Brain microvascular endothelial cell (primary cell): ENCODE measurements at places on chromosomes 2 and 18.

GRCh38 chr2:64123740-64124139, 20.5 kb downstream of the PELI1 start:
- DNase-seq: no peak

GRCh38 chr18:25662272-25662671, 310.3 kb upstream of the ZNF521 start:
- no peak for DNase-seq

DNA sequence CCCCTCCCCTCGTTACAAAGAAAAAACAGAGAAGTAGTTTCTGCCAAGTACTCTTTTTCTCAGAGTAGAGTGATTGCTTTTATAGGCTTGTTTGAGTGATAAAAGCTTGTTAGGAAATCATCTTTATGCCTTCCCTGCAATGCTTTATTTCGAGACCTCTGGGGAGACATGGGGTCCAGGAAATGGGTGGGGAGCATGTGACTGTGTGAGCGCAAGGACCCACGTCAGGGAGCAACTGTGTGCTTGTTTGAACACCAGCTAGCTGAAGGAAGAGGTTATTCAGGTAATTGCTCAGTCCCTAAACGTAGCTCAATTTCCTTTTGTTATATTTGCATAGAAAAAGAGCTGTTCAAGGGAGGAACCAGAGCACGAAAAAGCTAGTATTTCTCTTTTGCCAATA, 187.3 kb downstream of the FAM210A start:
- DNase-seq: no peak

GRCh38 chr18:22838221-22838620, 94.9 kb upstream of the RBBP8 start:
- DNase-seq: no peak

DNA sequence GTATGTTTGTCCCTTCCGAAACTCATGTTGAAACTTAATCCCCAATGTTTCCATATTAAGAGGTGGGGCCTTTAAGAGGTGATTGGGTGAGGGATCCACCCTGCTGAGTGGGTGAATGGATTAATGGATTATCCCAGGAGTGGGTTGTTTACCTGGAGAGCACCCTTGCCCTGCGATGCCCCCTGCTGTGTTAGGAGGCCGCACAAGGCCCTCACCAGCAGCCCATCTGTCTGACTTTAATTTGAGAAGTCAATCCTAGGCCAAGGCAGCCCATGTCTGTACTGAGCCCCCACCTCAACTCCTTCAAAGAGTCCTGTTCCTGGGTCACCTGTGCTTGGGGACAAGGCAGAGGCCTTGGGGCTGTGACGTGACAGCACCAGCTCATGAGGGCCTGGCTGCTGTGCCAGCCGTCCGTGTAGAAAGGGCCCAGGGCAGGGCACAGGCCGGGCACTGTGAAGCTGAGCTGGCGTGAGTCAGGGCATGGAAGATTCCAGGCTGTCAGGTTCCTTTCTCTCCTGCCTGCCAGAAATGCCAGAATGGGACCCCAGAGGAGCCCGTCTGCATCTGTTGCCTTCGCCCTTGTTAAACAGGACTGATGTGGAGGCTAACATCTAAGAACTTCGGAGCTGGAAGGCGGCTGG, 21.3 kb upstream of the TAF1B start:
- no peak for DNase-seq

DNA sequence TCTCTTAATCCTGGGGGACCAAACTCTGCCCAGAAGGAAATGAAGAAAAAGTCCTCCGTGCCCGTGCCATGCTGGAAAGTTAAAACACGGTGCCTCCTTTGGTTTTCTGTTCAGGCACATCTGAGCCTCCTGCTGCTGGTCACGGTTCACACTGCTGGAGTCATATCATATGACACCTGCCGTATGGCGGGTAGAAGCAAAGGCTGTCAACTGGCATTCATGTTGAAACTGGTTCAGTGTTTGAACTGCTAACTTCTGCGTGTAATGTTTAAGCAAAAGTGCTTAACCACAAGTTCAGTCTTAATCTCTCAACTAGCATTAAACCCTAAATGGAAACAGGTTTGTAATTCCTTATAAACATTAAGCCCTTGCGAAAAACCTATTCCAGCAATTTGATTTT, 3.1 kb downstream of the STK39 start:
- no peak for DNase-seq

DNA sequence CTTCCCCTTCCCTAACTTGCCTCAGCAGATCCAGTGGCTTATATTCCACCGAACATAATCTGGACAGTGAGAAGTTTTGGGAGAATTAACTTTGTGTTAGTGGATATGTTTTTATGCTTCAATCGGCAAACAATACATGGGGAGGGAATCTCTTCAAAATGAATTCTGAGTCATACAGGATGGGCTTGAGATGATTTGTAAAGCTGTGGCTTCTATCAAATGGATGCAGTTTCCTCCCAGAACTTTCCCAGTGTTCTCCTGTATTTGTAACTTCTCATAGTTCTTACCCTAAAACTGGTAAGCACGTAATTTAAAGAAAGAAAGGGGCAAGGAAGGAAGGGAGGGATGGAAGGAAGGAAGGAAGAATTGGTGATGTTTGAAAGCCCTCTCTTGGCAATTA, 36.8 kb downstream of the PDCL3 start:
- no peak for DNase-seq

DNA sequence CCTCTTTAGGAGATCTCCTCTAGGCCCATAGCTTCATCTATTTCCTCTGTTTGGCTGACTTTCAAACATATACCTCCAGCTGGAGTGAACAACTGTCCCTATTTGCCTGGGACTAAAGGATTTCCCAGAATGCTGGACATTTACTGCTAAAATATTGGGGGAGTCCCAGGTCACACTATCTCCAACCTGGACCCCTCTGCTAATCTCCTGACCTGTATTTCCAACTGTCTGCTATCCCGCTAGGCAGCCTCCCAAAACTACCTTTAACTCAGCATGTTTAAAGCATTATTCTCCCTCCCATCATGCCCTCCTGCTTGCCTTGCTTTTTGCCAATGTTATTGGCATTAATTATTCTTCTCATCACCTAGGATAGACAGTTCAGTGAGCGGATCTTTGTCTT, 77.1 kb downstream of the THADA start:
- DNase-seq: no peak

GRCh38 chr18:48500517-48500916, 38.3 kb upstream of the CTIF start:
- no peak for DNase-seq

DNA sequence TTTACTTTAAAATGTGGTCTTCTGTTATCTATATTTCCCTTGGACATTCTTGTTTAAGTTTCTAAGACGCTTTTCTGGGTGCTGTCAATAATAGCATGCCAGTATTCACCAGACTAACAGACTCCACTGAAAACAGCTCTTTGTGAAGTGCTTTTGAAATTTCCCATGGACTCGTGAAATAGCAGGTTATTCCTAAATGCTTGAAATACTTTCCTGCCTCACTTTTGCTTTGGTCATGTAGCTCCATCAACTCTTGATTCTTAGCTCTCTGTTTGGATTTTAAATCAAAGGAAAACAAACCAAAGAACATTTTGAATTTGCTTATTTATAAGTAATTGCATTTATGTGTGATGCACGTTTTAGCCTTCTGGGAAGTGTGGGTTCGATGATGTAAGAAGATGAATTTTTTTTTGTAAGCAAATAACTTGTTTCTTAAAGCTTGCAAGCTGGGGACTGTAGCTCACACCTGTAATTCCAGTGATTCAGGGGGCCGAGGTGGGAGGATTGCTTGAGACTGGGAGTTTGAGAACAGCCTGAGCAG, 147.8 kb downstream of the WDSUB1 start:
- no peak for DNase-seq

DNA sequence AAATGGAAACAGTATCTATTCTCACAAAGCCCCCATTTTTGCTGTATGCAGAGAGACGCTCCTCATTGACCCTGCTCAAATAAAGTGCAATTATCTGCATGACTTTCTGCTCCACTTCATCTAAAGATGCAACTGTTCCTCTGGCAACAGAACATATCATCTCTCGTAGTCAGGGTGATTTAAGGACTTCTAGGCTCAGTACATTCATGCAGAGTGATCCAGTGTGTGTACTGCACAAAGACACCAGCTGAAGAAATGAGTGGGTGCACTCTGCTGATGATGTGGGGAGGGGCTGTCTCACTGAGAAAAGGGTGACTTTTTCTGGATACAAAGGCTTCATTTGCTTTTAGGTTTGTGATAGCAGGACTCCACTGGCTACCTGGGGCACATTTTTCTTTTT, 355.2 kb downstream of the GALNT13 start:
- no peak for DNase-seq

- DNase-seq: no peak
Measured at GRCh38 chr2:78418021-78418420, 607.5 kb upstream of the REG3G start.

- no peak for DNase-seq
Measured at GRCh38 chr18:78455386-78455785, 524.2 kb upstream of the SALL3 start.

DNA sequence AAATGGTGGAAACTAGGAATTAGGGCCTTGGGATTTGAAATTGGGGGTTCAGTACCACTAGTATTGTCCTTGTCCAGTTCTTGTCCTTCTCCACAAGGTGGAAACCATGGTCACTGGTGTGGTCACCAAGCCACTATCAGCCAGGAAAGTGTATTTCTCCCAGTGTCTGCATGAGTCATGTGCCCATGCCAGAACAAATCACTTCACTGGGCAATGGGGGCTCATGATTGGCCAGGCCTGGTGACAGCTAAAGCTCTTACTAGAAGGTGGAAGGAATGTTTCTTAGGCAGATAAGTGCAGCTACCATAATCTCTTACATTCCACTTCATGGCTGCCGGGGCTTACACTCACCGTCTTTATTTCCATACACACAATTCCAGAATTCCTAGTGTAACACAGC, 124.8 kb upstream of the TACR1 start:
- no peak for DNase-seq

- DNase-seq: no peak
Measured at GRCh38 chr18:48949050-48949605, 1.6 kb downstream of the SMAD7 start.

DNA sequence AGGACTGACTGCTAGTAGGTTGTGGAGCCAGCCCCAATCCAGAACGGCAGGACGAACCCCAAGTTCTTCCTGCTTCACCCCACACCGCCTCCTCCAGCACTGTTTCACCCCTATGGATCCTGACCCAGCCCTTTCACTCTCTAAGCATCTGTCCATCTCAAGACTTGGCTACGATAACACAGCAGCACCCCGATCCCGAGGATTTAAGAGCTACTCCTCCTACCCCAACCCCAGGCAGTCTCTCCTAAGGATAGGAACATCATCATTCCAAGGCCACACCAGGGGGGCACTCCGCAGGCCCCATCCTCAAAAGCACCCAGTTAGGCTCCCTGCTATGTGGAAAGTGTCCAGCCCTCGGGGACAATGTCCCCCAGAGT, 645 bp downstream of the KCTD18 start:
- DNase-seq: no peak

- DNase-seq: no peak
Measured at GRCh38 chr2:209411296-209411695, 12.6 kb upstream of the MAP2 start.

DNA sequence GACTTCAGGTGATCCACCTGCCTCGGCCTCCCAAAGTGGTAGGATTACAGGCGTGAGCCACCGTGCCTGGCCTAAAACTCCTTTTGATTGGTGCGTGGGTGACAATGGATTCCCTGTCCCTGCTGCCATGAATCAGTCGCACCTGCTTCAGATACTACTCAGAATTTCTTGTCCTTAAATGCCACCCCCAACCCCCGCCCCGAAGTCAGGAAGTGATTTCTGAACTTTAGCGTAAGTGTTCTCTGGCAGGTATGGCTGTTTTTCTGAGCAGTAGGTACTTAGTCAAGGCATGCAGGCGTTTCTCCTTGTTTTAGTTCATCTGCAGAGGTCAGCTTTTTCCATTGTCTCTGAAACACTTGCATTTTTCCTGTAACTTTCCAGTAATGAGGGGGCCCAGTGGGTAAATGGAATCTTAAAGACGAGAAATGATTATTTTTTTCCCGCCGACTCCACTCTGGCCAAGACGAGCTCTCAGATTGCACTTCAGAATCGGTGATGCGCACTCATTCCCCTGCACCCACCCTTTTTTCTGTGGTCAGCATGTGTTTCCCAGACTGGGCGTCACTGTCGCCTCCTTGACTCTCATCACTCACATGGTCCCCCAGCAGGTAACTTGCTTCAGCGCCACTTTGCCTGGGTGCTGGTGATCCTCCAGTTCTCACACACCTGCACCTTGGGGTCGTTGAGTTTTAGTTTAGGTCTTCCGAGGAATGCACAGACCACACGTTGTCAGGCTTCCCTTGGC, 179.7 kb downstream of the GBX2 start:
- no peak for DNase-seq

DNA sequence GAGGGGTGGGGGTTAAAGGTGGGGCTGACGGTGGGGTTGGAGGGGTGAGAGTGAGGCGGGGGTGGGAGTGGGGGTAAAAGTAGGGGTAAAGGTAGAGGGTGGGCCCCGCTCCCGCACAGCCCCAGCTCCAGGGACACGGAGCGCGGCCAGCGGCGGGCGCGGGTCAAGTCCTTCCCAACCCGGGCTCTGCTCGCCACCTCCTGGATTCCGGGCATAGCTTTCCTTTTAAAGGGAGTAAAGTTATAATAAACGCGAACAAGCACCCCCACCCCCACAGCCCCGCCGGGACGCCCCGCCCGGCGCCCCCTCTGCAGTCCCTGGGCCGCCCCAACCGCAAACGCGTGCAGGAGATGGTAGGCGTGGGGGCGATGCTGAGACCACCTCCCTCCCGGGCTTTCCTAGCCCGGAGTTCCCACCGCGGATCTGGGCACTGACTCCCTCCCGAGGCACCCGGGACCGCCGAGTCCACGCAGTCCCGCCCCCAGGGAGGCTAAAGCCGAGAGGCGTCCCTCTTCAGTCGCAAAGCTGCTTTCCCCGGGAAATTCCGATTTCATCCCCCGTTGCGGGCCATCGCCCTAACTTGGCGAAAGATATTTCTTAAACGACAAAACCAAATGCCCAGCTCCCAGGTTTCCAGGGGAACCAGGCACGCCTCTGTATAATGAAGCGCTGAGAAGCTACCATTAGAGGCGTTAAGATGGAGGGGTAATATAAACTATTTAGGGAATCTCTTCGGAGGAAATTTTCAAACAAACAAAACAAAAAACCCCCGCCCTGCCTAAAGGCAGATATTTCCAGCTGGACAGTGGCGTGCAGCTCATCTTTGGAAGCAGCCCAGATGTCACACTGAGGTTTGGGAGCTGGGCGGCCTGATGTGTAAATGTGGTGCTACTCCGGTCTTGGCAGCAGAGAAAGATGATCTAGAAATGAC, at the start of gene LIMS2:
Gene LIMS2 (minus strand): TSS at position 200 of the 931 bp plus-strand sequence. CDS start 506 bp downstream, outside the sequence.
- DNase-seq: no peak

- no peak for DNase-seq
Measured at GRCh38 chr2:66001538-66001937, 433.4 kb upstream of the MEIS1 start.

- DNase-seq: no peak
Measured at GRCh38 chr2:177671662-177672061, 279.1 kb downstream of the AGPS start.

GRCh38 chr2:189127756-189128155, 51.8 kb downstream of the COL5A2 start:
- DNase-seq: no peak

- DNase-seq: peak; percentile 91
Measured at GRCh38 chr18:55124078-55124763, 165.0 kb upstream of the CCDC68 start.
